Activated CD8-positive, alpha-beta memory T cell treated with anti-CD3 and anti-CD28 coated beads, Interleukin-2, amount 50 U/mL, for 4 hours (primary cell): ENCODE measurements at places on chromosomes 5 and 9.

DNA sequence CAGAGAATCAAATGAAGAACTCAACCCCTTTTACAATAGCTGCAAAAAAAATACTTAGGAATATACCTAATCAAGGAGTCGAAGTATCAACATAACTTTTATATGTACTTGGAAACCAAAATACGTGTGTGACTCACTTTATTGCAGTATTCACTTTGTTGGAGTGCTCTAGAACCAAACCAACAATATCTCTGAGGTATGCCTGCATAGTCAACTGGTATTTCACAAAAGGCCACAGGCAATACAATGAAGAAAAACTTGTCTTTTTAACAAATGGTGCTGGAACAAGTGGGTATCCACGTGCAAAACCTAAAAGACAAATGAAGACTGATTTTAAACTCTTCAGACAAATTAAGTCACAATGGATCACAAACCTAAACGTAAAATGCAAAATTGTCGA, 385.7 kb downstream of the TLE1 start:
- no peak for DNase-seq

DNA sequence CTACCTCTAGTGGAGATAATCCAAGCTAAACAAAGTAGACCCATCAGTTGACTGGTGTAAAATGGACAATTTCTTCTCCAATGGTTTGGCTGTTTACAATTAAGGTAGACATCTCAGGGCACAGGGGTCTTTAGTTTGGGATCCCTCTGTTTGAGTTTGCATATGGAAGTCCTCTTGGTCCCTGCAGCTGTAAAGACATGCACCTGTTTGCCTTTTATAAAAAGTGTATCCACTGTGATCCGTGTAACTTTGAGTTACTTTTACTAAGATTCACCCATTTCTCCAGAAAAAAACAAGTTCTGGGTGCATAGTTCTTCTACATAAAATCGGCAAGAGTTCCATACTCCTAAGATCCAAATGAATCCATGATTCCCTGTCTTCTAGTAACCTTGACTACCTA, 374.7 kb upstream of the ADAMTS16 start:
- DNase-seq = no peak

GRCh38 chr9:113526841-113527240, 63.3 kb downstream of the RGS3 start:
- no peak for DNase-seq

- DNase-seq = no peak
These were observed 833 bp downstream of the C5orf24 start for GRCh38 chr5:134846641-134846960.

DNA sequence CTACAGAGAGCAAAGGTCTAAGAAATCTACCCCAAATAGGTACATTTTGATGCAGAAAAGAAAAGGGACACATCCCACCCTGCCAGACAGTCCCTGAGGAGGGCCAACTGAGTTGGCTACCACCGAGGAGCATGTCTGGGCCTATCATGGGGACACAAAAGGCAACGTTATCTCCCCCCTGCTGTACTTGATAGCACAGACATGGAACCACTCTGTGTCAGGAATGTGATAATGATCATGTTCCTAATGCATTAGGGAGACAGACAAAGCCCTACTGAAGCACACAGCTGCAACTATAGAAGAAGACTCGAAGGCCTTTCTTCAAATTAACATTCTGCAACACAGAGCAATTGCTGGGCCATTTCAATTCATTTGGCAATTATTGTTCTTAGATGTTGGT, 84.5 kb downstream of the ENC1 start:
- no peak for DNase-seq

DNA sequence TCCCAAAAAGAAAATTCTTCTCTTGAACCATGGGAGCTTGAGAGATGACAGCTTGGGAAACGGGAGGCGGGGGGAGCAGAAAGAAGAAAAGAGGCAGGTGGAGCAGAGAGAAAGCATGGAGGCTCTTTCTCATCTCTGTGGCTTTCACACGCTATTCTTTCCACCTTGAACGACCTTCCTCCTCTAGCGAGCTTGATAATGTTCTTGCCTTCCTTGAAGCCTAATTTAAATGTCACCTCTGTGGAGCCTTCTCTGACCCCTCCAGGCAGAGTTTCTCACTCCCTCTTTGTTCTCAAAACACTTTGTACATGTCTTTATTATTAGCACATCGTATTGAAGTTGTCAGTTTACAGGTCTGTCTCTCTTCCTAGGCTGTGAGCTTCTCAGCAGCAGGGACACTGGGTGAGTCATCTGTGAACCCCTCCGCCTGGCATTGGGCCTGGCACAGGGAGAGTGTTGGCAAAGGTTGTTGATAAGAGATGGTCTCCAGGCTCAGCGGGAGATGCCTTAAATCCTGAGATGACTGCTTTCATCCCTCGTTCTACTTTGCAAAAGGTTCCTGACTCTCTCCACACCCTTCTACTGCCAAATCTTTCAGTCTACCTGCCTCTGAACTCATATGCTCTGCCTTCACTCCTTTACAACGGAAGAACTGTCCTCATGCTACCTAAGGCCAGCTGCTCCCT, 14.1 kb upstream of the STRBP start:
- no peak for DNase-seq

GRCh38 chr9:26723486-26723885, 169.1 kb downstream of the CAAP1 start:
- DNase-seq = no peak

- DNase-seq = no peak
These were observed 656.3 kb downstream of the PRELID2 start for GRCh38 chr5:145178641-145179523.

DNA sequence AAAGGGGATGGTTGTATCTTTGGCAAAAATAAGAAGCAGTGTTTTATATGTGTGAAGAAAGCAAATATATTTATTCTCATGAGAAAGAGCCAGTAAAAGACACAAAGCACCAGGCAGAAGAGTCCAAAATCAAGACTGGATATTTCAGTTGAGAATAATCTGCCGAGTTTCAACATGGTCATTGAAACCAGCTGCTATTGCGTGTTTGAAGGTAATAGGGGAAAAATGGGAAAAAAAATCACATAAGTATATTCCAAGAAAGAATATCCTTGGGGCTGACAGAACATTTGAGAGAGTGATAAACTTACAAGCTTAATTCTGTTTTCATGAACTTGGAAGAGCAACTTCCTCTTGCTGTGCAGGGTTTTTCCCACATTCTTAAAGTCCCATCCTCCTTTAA, 79.9 kb downstream of the ISOC1 start:
- no peak for DNase-seq

DNA sequence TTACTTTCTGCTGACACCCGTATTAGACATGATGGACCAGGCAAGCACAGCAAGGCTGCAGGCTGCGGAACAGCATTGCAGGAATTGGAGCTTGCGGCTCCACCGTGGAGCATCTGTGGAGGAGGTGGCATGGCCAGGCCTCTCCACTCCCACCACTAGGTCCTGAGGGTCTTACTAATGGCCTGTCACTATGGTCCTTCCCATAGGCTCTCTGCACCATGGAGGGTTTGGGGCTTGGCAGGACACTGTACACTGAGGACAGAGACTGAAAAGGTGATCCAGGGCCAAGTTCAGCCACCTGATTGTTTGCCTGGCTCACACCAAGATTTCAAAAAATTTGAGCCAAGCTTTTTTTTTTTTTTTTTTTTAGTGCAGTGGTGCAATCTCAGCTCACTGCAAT, 14.3 kb upstream of the ZBTB43 start:
- no peak for DNase-seq

DNA sequence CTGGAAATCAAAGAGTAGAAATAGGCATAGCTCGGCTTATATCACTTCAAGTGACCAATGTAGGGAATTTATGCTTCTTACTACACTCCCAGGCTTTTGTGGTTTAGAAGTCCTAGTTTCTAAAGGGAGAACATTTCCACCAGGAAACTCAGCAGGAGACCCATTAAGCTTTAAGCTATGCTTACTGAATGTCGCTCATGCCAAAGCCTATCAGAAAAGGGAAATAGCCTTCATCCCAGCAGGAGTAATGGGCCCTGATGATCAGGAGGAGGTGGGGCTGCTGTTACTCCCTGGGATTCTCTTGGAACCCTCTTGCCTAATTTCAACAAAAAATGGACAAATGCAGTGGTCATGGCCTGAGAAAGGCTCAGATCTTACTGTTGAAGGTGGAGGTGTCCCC, 54.5 kb upstream of the SEMA6A start:
- DNase-seq = no peak

- DNase-seq = no peak
These were observed 30.2 kb upstream of the NR3C1 start for GRCh38 chr5:143433670-143434069.
